ENCODE measurements at places on chromosomes 2 and 18.

GRCh38 chr2:10284108-10284870 is 18.4 kb upstream of the HPCAL1 start:
- no peak for DNase-seq

- DNase-seq = no peak
Observed at GRCh38 chr2:75268112-75268511, 68.8 kb upstream of the TACR1 start.

DNA sequence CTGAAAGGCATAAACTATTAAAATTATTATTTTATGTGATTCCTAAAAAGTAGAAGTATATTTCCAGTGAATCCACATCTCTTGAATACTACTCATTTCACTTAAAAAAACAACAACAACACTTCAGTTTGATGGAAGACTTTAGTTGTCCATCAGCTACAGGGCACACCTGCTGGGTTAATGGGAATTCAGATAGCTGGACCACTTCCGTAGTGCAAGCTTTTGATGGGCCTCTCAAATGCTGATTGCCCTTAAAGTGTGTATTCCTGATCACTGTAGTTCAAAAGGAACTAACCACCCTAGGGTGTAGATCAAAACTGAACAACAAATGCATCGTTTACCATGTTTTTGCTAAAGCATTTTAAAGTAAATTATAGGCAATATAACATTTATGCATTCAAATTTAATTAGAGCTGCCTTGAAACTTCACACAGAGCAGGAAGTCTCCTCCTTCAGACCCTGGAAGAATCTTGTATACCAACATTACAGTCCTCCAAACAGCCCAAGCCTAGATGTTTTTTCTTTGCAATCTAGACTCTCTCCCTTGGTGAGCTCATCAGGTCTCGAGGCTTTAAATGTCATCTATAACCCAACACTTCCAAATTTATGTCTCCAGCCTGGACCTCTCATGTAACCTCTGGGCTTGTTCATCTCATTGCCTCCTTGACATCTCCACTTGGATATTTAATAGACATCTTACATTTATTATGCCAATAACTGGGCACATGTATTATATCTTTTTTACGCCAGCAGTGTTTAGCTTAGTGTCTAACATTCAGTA is 510.1 kb upstream of the SLC39A10 start:
- no peak for DNase-seq

DNA sequence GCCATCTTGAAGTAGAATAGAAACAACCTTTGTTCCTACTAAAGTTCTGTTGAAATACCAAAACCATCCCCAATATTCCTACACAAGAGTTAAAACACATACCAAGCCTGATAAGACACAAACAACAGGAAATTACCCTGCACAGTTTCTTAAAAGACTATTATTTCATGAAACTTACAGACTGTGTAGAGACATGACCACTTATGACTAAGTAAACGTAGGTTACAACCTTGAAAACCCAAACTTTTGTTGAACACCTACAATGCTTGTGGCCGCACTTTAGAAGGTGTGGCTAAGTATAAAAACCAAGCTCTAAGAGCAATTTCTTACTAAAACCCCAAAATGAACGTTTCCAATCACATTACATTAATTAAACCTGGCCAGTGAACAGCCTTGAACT is 2.0 kb downstream of the SMAD2 start:
- DNase-seq = no peak

DNA sequence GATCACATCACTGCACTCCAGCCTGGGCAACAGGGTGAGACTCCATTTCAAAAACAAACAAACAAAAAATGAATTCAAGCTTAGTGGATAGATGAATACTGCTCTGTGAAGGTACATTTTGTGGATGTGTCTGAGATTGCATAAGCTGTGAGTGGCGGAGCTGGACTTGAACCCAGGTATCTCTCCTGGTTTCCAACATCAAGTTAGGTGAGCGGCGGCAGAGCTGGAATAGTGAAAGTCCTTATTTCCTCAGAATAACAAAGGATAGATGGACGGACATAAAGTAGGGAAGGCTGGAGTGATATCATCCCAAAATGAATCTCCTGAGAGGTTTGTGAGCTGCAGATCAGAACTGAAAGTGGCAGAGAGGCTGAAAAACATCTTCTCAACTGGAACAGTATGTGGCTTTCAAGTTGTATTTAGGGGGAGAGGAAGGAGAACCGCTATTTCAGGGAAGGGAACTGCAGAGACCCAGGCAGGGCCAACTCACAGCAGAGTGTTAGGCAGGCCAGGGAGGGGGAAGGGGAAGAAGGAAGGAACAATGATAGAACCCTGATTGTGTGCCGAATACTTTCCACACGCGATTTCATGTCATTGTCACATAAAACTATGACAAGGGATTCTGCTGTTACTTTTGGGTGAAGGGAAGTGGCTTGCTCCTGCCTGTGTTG is 106.2 kb downstream of the LPIN1 start:
- no peak for DNase-seq

DNA sequence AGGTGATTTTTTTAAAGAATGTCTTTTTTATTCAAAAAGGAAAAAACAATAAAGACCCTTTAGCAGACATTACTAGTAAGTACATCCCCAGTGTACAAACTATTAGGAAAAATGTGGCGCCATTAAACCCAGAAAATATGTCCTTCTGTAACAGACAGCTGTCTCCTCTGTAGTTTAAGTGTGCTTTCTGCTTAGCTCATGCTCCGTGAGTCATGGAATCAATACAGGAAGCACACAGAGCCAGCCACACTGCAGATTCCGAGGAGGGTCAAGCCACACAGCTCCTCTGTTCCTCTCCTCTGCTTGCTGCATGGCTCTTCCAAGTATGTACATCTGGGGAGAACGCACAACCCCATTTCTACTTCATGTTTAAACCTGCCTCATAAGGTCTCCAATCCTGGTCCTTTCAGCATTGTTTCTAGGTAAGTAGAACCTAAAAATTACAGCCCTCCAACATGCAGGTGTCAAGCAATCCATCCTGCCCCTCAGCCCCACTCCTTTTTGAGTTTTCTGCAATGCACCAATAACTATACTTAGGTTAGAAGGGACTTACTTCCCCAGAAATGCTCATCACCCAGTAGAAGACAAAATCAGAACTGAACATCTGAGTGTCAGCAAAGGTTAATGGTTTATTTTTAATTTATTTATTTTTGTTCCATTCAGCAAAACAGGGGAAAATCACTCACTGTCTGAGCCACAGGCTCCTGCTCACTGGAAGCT is 37.5 kb downstream of the ACVR1 start:
- no peak for DNase-seq

DNA sequence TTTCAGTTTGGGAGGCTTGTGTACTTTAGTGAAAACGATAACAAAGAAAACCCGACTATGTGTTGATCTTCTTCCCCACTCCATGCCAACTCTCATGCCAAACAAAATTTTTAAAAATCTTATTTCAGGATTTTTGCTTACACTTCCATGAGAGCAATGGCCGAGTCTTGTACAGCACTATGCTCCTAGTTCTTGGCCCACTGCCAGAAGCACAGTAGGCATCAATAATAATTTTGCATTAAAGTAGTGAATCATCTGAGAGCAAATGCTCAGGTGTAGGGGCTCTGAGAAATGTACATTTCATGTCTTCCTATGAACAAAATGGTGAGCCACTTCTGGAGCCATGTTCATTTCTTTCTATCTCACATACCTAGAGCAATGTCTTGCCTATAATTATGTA is 62.2 kb downstream of the MAP3K19 start:
- no peak for DNase-seq

- DNase-seq = peak; percentile 89
Observed at GRCh38 chr2:26785431-26786206, at the start of gene CENPA. Gene CENPA (plus strand): TSS chr2:26786056. CDS start chr2:26786197, 141 bp downstream.

DNA sequence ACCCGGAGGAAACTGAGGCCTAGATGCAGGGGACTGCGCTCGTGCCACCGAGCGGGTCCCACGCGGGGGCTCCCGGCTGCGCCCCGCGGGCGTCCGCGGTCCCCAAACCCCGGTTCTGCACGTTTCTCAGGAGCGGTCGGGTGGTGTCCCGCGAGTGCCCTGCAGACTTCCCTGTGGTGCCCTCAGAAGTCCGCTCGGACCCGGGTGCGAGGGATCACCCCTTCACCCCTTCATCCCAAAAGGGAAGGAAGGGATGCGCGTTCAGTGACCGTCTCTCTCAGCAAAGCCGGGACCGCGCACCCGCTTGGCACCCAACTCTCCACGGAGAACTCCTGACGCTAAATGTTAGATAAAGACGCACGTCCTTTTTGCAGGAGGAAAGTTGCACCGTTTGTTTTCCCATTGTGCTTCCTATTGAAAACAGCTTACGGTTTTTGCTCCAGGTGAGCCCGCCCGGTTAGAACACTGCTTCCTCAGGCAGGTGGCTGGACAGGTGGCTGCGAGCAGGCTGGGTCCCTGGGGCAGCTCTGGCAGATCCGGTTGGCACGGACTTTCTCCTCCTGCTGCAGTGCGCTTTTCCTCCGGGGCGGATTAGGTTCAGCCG is 779 bp downstream of the DGKD start:
- DNase-seq = no peak

Data from activated CD4-positive, CD25-positive, alpha-beta regulatory T cell (primary cell).